ENCODE measurements at places on chromosomes 5 and 9.

DNA sequence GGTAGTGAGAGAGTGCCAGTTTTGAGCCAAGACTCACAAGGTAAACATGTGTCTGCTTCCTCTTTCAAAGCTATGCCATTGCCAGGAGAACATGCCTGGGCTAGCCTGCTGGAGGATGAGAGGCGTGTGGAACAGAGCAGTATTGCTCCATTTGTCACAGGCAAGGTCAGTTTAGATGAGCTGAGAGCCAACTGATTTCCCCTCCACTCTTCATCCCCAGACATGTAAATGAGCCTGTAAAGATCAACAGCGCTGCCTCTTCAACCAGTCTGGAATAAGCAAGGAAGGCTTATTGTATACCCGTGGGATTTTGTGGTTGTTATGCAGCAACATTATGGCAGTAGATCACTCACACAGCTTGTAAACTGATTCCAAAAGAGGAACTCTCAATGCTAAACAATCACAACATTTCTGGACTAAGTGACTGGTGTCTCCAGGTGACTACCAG is 8.2 kb upstream of the GDNF start:
- peaks cover 14% of the 10 kb centered on the region for H3K4me1 ChIP-seq
- H3K27me3 ChIP-seq = no peaks in the 10 kb centered on the region

GRCh38 chr5:175742290-175742994 is 84.6 kb downstream of the HRH2 start:
- H3K27ac ChIP-seq = no peak overlapping the region
- no peaks in the 10 kb centered on the region for H3K36me3 ChIP-seq
- no peaks in the 10 kb centered on the region for H3K4me1 ChIP-seq
- no peak for DNase-seq
- no peak overlapping the region for H3K4me3 ChIP-seq
- no peaks in the 10 kb centered on the region for H3K27me3 ChIP-seq

DNA sequence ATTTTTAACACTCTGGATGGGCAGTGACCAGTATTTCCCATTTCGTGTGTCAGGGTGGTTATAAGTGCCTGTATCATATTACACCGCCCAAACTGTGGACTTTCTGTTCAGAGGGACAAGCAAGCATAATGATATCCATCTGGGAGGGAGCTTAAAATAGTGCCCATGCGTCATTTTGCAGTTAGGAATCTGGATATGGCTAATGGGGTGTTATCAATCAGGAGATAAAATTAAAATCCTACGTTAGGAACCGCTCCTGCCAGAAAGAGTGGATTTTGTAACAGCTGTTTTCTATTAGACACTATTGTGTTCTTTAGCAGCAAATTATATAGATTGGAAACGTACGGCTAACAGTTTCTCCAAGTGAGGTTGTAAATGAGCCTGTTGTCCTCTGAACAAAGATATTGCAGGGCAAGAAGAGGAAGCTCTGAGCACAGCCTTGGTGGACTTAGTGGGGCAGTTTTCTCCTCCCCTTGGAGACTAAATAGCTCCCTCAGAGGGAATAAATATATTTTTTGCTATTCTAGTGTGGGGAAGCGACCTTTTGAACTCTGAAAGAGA is 160.4 kb downstream of the SPATA31D1 start:
- peaks cover 27% of the 10 kb centered on the region for H3K4me1 ChIP-seq
- H3K36me3 ChIP-seq = no peaks in the 10 kb centered on the region
- peak overlapping the region; percentile 37 for H3K4me3 ChIP-seq
- H3K27me3 ChIP-seq = no peaks in the 10 kb centered on the region

- H3K4me1 ChIP-seq = 0 out of 2 replicates have a peak, but pooled peaks cover 3% of the 10 kb centered on the region
- H3K27me3 ChIP-seq = no peaks in the 10 kb centered on the region
- H3K36me3 ChIP-seq = no peaks in the 10 kb centered on the region
- no peak for DNase-seq
Observed at GRCh38 chr9:130193103-130193502, 20.9 kb downstream of the NCS1 start.

DNA sequence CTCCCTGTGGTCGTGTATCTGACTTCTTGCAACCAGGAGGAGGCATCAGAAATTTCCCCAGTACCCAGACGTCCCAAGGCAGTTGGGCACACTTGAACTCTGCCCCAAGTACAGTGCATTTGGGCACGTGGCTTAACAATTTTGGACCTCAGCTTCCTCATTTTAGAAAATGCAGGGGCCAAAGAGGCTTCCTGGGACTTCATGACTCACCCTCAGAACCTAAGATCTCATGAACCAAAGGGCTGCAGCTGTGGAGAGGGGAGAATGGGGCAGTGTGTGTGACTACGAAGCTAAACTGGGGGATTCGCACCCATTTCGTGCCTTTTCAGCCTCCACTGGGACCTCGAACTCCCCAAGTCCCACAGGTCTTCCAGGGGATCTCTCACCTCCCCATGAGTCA is 59.2 kb downstream of the SYK start:
- no peak overlapping the region for H3K27ac ChIP-seq
- no peak for DNase-seq
- no peaks in the 10 kb centered on the region for H3K36me3 ChIP-seq
- peaks cover 16% of the 10 kb centered on the region for H3K27me3 ChIP-seq
- H3K4me1 ChIP-seq = no peaks in the 10 kb centered on the region

DNA sequence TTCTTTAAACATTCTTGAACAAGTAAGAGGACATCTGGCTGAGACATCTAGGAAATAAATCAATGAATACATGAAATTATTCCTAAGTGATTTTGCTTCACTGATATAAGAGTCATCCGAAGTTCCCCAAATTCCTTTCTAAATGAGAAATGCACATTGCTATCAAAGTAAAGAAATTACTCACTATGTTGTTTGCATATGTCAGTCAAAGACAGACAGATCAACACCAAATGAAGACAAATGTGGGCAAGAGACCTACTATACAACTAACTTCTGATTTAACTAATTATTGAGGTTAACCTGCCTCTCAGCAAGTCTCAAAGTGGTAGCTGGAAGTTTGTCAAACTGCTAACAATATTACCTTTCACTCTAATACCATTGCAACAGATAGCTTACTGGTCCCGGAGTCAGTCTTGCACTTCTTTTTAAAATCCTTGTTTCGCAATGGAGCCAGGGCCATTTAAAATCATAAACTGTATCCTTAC is 13.2 kb downstream of the TUT7 start:
- H3K4me3 ChIP-seq = no peak overlapping the region
- peak; percentile 40 for DNase-seq
- peak overlapping the region; percentile 13 for H3K27ac ChIP-seq
- peaks cover 28% of the 10 kb centered on the region for H3K4me1 ChIP-seq
- no peaks in the 10 kb centered on the region for H3K27me3 ChIP-seq

GRCh38 chr5:862367-863243 is 11.8 kb upstream of the ZDHHC11 start:
- no peaks in the 10 kb centered on the region for H3K4me1 ChIP-seq
- no peak overlapping the region for H3K4me3 ChIP-seq
- H3K27me3 ChIP-seq = no peaks in the 10 kb centered on the region

DNA sequence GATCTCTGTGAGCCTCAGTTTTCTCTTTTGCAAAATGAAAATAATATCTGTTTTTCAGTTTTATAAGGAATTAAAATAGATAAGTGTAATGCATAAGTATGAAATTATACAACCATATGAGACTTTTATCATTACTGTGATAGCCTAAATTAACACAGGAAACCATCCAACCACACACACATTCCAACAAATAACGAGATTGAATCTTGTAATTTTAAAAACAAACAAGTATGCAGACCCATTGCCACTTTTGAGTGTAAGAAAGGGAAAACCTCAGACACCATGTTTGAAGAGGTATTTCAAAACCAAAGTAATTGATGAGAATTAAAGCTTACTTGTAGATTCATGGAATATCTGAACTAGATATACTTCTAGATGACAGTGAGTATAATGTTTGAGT is 32.0 kb downstream of the XRCC4 start:
- no peaks in the 10 kb centered on the region for H3K36me3 ChIP-seq
- H3K4me1 ChIP-seq = no peaks in the 10 kb centered on the region
- no peak overlapping the region for H3K27ac ChIP-seq
- H3K27me3 ChIP-seq = no peaks in the 10 kb centered on the region
- no peak for DNase-seq

DNA sequence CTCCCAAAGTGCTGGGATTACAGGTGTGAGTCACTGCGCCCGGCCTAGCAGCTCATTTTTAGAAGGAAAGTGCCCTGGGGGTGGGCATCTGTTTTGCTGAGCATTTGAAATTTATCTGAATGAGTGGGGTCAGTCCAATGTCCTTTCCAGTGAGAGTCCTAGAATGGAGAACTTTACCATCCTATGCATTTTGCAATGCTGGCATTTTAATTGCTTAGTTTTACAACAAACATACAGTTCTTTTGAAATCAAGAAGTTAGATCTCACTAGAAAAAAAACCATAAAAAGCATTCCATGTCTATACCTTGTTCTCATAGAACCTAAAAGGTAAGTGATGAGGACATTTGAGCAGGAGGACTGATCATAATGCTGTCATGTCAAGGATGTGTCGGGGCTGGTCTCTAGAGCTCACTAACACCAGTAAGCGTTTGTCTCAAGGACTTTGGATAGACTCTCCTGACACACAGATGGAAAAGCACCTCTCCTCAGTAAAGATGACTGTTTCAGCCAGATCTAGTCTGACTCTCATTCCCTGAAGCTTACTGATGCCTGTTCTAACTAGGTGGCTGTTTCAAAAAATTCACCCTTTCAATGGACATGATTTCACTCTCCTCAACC is 83.9 kb downstream of the DCP2 start:
- H3K36me3 ChIP-seq = no peaks in the 10 kb centered on the region
- H3K27me3 ChIP-seq = no peaks in the 10 kb centered on the region
- H3K4me3 ChIP-seq = no peak overlapping the region
- DNase-seq = no peak

DNA sequence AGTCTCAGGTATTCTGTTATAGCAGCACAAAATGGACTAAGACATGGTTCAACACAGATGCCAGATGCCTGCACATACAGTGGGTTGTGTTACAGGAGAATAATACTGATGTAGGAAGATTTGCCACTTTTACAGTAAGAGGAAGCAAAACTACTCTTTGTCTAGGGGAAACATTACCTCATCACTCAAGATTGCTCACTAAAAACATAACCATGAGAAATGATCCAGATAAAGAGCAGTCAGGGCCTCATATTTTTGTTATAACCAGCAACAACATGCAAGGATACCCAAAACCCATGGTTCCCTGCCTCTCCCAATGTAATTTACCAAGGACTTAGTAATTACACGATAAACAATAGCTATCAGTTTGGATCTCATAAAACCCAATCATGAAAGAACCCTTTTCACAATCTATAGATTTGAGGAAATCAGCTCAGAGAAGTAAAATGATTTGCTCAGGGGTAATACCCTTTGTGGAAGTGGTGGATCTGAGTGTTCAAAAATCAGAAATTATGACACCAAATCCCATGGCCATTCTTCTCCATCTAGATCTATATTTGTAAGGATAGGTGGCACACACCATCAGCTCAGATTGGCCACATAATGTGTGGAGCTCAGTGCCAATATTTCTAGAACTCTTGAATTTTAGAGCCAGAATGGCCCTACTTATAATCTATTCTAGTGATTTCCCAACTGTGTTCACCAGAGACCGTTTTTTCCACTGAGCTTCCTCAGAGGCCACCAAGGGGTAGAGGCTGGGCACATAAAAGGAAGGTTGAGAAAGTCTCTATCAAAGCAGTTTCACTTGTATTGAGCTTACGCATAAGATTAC is 27.8 kb downstream of the DPYSL3 start:
- H3K4me1 ChIP-seq = peaks cover 61% of the 10 kb centered on the region
- H3K36me3 ChIP-seq = no peaks in the 10 kb centered on the region
- H3K4me3 ChIP-seq = no peak overlapping the region
- DNase-seq = peak; percentile 69
- H3K27ac ChIP-seq = peak overlapping the region; percentile 99

DNA sequence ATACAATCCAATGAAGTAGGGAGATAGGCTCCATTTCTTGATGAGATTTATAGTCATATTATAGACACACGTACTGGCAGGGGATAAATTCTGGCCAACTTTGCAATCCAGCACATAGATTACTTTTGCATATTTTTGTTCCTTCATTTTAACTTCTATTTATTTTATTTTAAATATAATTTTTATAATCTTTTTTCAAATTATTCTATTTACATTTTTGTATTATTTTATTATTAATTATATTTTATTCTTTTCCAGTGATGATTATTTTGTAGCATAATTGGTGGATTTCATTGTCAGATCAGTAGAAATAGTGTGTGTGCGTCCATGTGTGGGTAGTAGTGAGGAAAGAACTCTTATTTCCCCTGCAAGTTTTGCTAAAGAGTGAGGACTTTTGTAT is 980.1 kb upstream of the TYRP1 start:
- DNase-seq = no peak
- no peak overlapping the region for H3K27ac ChIP-seq
- no peaks in the 10 kb centered on the region for H3K36me3 ChIP-seq
- no peak overlapping the region for H3K4me3 ChIP-seq

- no peak overlapping the region for H3K27ac ChIP-seq
- DNase-seq = peak; percentile 3
- H3K4me1 ChIP-seq = peaks cover 11% of the 10 kb centered on the region
- no peaks in the 10 kb centered on the region for H3K27me3 ChIP-seq
Observed at GRCh38 chr9:120689860-120690259, 24.4 kb downstream of the MEGF9 start.

DNA sequence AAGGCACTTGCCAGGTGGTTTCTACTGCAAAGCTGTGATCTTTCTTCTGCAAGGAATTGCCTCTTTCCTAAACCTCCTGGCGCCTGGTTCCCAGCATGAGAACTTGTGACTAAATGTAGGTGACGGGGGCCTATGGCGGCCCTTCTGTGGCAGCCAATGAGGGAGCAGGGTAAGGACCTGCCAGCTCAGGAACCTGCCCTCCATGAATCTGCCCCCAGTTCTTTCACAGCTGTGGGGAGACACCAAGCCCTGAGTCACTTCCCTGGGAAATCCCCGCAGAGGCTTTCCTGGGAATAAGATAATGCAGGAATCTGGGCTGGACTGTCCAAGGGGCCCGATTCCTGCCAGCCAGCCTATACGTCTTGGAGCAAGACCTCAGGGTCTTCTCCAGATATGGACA is 56.7 kb upstream of the CTNNA1 start:
- H3K27me3 ChIP-seq = no peaks in the 10 kb centered on the region
- no peaks in the 10 kb centered on the region for H3K4me1 ChIP-seq
- no peaks in the 10 kb centered on the region for H3K36me3 ChIP-seq

DNA sequence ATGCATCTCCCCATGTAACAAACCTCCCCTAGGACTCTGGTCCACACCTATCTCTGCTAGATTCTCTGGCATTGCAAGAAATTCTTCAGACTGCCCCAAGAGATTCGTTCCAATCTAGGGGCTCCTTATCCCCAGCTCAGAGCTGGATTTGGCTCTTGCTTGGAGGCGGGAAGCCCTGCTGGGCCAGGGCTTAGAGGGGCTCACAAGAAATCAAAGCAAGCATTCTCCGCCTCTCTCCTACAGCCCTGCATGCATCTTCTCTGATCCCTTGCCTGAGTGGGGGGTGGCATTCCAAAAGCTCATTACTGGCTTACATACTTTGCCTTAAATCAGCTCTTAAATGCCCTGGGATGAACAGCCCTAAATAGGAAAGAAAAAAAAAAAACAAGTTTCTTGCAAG is 75.8 kb downstream of the KCNIP1 start:
- H3K4me3 ChIP-seq = no peak overlapping the region
- peaks cover 37% of the 10 kb centered on the region for H3K27me3 ChIP-seq
- no peaks in the 10 kb centered on the region for H3K36me3 ChIP-seq
- H3K27ac ChIP-seq = no peak overlapping the region
- no peaks in the 10 kb centered on the region for H3K4me1 ChIP-seq

- no peaks in the 10 kb centered on the region for H3K36me3 ChIP-seq
- no peak overlapping the region for H3K27ac ChIP-seq
- H3K27me3 ChIP-seq = no peaks in the 10 kb centered on the region
- DNase-seq = peak; percentile 50
- H3K4me3 ChIP-seq = peak overlapping the region; percentile 82
Observed at GRCh38 chr9:130443840-130444492, 795 bp upstream of the ASS1 start.

- no peaks in the 10 kb centered on the region for H3K36me3 ChIP-seq
- no peak overlapping the region for H3K4me3 ChIP-seq
- no peak for DNase-seq
- no peaks in the 10 kb centered on the region for H3K4me1 ChIP-seq
Observed at GRCh38 chr5:135596788-135597187, 18.0 kb upstream of the CXCL14 start.
